EH (cell line): ENCODE measurements at places on chromosomes 5 and 9.
A peak's percentile ranks its signal among the peaks of the same experiment; 100 is the strongest.

DNA sequence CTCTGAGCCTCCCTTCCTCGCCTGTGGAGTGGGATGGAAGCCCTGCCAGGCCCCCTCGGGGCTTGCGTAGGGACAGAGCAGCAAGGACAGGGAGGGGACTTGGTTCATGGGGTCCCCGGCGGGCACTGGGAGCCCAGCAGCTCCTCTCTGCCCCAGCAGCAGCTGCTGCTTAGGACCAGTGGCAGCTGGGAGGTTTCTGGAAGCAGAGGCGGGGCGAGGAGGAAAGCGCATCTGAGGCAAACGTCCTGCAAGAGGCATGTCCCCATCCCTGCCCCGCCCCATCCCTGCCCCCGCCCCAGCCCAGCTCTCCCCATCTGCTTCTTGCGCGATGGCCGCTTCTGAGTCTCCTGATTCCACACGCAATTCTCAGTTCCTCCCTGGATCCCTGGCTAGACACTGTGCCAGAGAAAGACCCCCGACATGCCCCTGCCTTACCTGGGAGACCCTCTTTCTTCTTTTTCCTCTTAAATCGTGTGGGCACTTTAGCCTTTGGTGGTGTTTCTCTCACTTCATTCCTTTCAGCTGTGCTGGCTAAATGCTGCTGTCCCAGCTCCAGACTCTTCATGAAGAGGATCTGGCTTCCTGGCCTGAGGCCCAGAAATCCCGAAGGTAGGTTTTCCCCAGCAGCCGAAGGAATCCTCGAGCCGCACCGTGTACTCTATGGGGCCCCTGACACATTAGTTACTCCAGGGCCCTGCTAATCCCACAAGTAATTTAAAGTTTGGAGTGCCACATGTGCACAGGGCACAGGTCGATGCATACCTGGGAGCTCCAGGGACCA is 4.4 kb upstream of the OR2S2 start:
- peak; percentile 88 for DNase-seq

DNA sequence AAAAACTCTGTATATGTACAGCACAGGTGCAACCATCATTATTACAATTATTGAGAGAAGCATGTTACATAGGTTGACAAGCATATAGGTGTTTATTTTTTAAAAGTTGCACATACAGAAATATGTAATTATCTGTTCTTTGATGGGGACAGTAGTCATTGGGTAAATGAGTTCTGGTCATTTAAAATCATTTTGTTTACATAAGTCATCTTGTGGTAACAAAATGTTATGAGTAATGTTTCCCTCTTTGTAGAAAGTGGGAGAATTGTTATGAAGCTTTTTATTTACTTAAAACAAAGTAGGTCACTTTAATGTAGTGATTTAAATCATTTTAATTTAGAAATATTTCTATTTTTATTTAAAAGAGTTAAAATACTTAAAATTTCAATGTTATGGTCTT is 33.8 kb upstream of the FBXL17 start:
- DNase-seq: no peak

DNA sequence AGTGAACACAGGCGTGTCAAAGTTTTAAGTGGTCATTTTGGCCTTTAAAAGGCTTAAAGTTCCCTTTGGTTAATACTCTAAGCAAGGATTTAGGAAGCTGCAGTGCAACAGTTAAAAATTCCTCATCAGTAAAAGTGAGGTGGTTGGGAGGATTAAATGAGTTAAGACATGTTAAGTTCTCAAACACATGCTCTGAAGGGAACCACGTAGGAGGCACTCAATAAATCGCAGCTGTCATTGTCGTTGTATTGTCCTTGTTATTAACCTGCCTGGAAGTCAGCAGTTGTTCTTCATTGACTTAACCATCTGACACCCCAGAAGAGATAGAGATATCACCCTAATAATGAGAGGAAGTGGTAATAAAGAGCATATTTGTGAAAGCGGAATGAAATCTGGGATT is 247.5 kb downstream of the MARCHF11 start:
- DNase-seq: no peak

DNA sequence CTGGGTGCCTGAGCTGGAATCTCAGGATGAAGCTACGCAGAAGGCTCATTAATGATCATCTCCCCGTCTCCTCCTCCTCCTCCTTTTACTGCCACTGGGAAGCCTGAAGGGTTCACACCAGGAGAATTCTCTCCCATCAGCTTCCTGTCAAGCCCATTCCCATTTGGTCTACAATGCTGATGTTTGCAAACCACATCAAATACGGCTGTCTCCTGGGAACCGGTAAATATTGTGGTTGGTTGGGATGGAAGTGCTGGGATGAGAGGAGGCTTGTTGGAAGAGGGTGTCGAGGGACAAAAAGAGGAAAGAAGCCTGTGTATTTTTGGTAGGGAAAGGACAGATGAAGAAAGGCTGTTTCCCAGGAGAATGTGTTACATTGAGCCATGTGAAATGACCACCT is 13.2 kb upstream of the S1PR3 start:
- DNase-seq: no peak

- DNase-seq: peak; percentile 51
These were observed 673.4 kb upstream of the MEF2C start for GRCh38 chr5:89556215-89556913.

DNA sequence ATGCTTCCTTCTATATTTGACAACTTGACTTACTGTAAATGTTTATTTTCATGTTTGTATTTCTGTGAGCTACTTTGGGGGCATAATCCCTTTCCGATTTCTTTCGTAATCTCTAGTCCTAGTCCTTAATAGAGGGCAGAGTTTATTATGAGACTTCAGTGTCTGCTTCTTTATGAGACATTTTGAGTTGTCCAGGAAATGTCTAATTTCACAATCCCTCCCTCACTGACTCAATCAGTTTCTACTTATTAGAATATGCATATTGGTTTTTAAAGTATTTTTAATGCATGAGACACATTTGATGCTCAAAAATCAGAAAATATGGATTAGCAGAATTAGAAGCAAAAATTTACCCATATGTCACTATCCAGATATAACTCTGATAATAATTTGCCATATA is 160.9 kb downstream of the FOCAD start:
- peak; percentile 12 for DNase-seq

DNA sequence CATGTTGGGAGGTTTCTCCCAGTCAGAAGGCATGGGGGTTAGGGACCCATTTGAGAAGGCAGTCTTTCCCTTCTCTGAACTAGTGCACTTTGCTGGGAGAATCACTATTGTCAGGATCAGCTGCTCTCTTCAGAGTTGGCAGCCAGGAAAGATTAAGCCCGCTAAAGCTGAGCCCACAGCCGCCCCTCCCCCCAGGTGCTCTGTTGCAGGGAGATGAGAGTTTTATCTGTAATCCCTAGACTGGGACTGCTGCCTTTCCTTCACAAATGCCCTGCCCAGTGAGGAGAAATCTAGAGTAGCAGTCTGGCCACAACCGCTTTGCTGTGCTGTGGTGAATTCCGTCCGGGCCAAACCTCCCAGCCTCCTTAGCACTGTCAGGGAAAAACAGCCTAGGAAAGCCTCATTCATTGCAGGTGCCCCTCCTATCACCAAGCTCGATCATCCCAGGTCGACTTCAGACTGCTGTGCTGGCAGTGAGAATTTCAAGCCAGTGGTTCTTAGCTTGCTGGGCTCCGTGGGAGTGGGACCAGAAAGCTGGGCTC is 69.8 kb downstream of the CNTLN start:
- no peak for DNase-seq

- DNase-seq: no peak
These were observed 10.3 kb upstream of the GLE1 start for GRCh38 chr9:128494108-128494745.

- DNase-seq: no peak
These were observed 2.7 kb upstream of the CKMT2 start for GRCh38 chr5:81230416-81230815.

DNA sequence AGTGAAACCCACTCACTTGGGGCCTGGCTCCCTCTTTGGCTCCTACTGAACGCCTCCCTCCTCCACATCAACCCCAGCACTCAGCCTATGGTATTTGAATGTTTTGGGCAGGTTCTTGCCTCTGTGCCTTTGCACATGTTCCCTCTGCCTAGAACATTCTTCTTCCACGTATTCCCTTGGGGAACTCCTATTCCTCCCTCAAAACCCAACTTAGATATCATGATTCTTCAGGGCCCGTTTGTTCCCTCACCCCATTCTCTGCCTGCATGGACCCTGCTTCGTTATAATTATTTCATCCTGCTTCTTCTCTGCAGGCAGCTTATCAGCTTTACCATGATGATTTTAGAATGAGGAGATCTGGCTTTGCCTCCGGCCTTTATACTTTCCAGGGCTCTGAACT is 215.0 kb upstream of the IER5L start:
- DNase-seq: no peak

DNA sequence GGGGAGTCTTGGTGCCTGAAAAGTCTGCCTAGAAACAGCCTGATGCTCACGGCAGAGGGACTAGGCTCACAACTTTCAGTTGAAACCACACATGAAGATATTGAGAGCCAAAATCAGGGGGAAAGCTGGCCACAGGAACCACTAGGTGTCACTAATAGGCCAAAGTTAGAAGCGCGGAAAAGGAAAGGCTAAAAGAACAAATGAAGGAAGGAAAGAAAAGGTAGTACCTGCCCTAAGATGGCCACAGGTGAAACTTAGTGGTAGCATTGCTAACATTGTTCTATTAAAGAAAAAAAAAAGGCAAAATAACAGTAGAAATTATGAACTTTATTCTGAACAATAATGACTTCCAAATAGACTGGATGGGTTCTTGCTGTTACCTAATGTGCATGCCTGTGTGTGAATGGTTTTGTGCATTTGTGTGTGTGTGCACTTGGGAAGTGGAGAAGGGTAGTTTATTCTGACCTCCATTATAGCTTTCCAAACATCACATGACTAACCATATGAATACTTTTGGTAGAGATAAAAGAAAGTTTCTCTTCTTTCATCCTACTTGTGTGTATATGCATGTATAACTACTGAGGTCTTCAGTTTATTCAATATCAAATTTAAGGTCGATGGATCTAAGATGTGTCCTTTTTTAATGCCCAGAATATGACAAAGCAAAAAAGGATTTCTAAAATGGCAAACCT is 2.1 kb upstream of the RFESD start:
- DNase-seq: peak; percentile 62

- no peak for DNase-seq
These were observed 29.4 kb downstream of the HACD4 start for GRCh38 chr9:21002040-21002439.

DNA sequence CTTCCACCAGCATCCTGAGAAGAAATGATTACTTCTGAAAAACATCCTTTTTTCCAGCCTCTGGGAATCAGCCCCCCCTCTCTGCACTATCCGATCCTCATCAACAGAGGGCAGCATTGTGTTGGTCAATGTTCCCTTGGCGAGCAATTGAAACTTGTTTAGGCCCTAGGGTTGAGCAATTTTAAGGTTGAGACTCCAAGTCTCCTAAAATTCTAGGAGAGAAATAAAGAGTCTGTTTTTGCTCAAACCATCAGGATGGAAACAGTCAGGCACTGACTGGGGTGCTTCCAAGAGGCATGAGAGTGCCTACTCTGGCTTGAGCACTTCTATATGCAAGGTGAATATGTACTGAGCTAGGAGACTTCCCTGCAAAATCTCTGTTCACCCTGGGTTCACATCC is 12.4 kb upstream of the CYFIP2 start:
- DNase-seq: peak; percentile 59

- DNase-seq: no peak
These were observed 725 bp upstream of the OR13C2 start for GRCh38 chr9:104606152-104606551.

GRCh38 chr9:76591256-76591950 is 132.4 kb downstream of the GCNT1 start:
- DNase-seq: peak; percentile 32

GRCh38 chr5:152271420-152271819 is 133.7 kb downstream of the NMUR2 start:
- peak; percentile 18 for DNase-seq

DNA sequence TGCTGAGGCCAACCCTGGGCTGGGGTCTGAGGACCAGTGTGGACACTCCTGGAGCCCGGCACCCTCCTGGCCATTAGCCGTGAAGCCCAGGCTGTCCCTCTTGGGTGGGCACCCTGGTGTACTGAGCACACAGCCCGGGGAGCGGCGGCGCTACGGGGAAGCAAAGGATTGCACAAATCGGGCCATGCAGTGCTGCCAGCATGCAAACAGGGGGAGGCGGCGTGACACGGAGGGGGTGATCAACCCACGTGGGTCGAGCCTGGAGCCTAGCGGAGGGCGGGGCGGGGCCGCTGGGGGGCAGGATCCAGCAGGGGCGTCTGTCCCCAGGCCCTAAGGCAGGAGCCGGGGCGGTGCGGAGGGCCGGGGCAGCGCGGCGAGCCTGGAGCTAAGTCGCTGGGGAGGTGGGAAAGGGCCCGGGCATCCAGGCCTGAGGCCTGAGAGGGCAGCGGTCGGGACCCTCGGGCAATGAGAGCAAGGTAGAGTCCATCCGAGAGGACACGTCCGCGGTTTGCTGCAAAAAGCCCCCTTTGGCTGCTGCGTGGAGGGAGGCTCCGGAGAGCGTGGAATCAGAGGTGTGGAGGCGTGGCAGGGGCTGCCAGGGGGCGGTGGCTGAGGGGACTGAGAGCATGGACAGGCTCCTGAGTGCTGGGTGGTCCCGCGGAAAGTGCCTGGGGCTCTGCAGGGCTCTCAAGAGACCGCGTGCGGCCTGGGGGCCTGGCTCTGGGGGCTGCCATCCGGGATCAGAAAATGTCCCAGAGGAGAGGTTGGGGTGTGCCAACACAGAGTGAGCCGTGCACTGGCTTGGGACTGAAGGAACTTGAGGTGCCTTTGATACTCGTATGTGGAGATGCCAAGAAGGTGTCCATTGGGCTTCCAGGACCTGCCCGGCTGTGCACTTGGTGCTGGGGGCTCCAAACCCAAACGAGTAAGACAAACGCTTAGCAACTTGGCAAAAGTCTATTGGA is 94.2 kb downstream of the BARX1 start:
- DNase-seq: no peak

- DNase-seq: peak; percentile 23
These were observed 48.6 kb downstream of the DUSP1 start for GRCh38 chr5:172722327-172722815.

- DNase-seq: no peak
These were observed 14.0 kb downstream of the NFX1 start for GRCh38 chr9:33304362-33304761.

DNA sequence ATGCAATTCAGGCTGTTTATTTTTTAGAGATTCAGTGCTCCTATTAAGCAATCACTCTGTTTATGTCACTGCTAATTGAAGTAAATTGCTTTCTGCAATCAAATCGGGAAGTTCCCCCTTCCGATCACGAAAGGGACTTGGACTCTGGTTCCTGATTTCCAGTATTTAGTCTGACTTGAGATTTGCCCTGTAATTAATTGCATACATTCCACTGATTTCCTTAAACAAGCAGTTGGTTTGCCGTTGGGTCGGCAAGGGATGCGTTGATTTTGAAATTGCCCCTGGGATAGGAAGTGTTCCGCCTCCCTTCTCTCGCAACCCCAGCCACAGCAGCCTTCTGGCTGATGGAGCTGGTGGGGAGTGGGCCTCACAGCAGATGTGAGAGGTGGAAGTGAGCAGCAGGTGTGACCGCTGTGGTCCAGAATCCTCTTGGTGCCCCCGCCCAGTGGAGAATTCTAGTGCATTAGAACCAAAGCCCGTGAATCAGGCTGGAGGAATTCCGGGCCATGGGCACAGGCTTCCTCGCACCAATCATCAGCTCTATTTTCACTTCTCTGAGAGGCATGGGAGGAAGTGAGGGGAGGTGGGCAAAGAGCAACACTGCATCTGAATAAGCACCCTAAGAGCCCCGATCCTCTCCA is 102.5 kb downstream of the SPRY4 start:
- peak; percentile 40 for DNase-seq

- DNase-seq: peak; percentile 65
These were observed 90.8 kb downstream of the LNPEP start for GRCh38 chr5:97026721-97027120.

- peak; percentile 71 for DNase-seq
These were observed 2.8 kb upstream of the RICTOR start for GRCh38 chr5:39076757-39077728.

GRCh38 chr5:54257366-54258118 is 52.8 kb downstream of the ARL15 start:
- peak; percentile 17 for DNase-seq
